Activated naive CD4-positive, alpha-beta T cell treated with anti-CD3 and anti-CD28 coated beads, Interleukin-2, amount 50 U/mL, for 72 hours (primary cell): ENCODE measurements at places on chromosomes 13 and 19. TPM values are rescaled to one million over a fixed set of nuclear protein-coding genes. Genes with fewer than 3 reads are reported as not detected.
A peak's percentile ranks its signal among the peaks of the same experiment; 100 is the strongest.

The CYP2S1 gene
- total RNA-seq: 2.0 TPM

The ZNF793 gene
- 4.7 TPM for total RNA-seq

- no peak for DNase-seq
Observed at GRCh38 chr19:18895824-18896341, at the start of gene CERS1. Gene CERS1, minus strand, starts transcription at chr19:18896158. Its CDS starts 86 bp downstream, at chr19:18896072.

- DNase-seq: no peak
Observed at GRCh38 chr19:1321539-1321938, 35.9 kb downstream of the EFNA2 start.

DNA sequence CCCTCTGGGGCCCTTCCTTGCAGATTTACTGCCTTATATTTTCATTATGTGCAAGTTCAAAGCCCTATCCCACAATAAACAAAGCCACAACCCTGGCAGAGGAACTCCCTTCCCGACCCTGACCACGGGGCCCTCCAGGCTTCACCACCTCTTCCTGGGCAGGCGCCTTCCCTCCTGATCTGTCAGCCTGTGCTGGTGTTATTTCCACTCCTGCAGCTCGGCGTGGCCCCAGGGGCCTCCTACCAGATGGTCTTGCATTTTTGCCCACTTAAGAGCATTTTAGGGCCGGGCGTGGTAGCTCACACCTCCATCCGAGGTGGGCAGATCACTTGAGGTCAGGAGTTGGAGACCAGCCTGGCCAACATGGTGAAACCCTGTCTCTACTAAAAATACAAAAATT lies 22.8 kb downstream of the SLC15A1 start:
- DNase-seq: no peak

GRCh38 chr13:46355088-46355468 lies 32.0 kb downstream of the RUBCNL start:
- no peak for DNase-seq

DNA sequence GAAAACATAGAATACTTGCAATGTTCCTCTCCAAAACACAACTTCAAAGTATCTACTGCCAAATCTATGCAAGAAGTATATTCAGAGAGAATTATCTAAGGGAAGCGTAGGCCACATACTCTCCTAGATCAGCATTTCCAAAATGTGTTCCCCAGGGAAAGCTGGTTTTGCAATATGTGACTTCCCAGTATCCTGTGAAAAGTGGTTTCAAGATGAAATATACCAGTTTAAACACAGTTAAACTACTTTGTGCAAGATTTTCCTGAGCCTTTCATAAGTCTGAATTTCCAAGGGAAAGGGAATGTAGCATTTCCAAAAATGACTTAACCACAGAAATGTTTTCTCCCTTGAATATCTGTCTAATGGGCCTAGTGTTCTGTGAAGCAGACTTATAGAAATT lies 7.6 kb downstream of the STARD13 start:
- no peak for DNase-seq

GRCh38 chr13:74006666-74007065 lies 127.5 kb downstream of the KLF12 start:
- DNase-seq: no peak

The OR7C1 gene
- total RNA-seq: not detected

The KCNN4 gene
- total RNA-seq: 110 TPM

GRCh38 chr13:27130979-27131623 lies 40.5 kb downstream of the USP12 start:
- DNase-seq: peak; percentile 73

DNA sequence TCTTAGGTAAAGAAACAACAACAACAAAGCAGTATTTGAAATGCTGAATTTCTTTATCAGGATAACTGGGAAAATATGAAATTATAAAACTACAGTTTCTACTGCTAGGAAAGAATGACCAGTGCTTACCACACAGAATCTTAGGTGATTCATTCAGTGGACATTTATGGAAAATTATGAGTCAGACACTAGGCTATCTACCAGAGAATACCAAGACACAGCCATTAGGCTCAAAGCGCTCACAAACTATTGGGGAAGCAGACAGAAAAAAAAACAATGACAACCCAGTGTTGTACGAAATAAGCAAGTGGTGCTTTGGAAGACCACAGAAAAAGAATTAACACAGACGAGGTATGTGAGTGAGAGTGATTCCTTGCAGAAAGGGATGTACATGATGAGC lies 1019.5 kb downstream of the PCDH9 start:
- no peak for DNase-seq

- no peak for DNase-seq
Observed at GRCh38 chr13:77774181-77774580, 76.7 kb downstream of the SLAIN1 start.

GRCh38 chr19:28034936-28035335 lies 1178.0 kb downstream of the UQCRFS1 start:
- DNase-seq: no peak

DNA sequence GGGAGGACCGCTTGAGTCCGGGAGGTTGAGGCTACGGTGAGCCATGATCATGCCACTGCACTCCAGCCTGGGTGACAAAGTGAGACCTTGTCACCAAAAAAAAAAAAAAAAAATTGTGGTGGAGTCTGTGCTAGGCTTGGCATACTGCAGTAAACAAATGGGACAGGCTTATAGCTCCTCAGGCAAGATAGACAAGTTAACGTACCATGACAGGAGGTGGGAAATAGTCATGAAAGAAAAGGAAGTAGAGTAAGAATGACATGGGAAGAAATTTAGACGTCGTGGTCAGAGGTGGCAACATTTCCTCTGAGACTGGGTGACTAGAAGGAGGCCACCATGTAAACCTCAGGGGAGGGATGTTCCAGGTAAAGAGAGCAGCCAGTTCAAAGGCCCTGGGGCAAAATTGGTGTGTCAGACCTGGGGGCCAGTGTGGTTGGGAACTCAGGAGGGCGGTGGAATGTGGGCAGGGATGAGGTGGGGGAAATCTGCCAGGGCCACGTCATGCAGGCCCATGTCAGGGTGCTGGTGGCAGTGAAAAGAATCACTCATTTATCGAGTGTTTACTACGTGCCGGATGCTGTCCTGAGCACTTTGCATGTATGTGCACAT lies 5.6 kb downstream of the SNRPA start:
- no peak for DNase-seq

DNA sequence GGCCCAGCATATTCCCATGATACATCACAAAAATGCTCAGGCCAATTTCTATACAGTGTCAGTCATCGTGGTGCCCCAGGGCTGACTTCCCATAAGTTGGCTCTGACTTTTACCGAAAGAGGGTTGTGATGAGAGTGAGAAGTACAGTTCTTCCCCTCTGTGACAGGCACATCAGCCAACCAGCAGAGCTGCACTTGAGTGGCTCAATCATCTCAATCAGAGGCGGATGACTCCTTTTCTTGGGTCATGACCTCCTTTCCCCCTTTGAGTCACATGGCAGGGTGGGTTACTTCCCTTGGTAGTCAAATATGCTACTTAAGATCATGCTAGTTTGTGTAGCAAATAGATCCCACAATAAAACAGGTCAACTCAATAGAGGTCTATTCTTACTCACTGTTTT lies 6.9 kb upstream of the AMER2 start:
- no peak for DNase-seq

- DNase-seq: no peak
Observed at GRCh38 chr13:34421858-34422475, 520.1 kb upstream of the NBEA start.

- no peak for DNase-seq
Observed at GRCh38 chr13:106357198-106357597, 178.3 kb downstream of the EFNB2 start.

GRCh38 chr13:22964245-22964966 lies 216.4 kb upstream of the SGCG start:
- DNase-seq: no peak

The WDR62 gene
- total RNA-seq: 84.0 TPM

The ZMYM2 gene
- total RNA-seq: 85.1 TPM

The UBE2S gene
- total RNA-seq: 192 TPM

The CFAP97D2 gene
- not detected for total RNA-seq

The IFNL1 gene
- total RNA-seq: 1.8 TPM

The IFI30 gene
- total RNA-seq: 28.0 TPM

GRCh38 chr19:49570138-49570856 lies 10.1 kb downstream of the NOSIP start:
- DNase-seq: no peak

The PRKCG gene
- not detected for total RNA-seq

- no peak for DNase-seq
Observed at GRCh38 chr19:2355168-2356035, 4.7 kb upstream of the TMPRSS9 start.

- no peak for DNase-seq
Observed at GRCh38 chr19:30978639-30979038, 370.6 kb downstream of the TSHZ3 start.

DNA sequence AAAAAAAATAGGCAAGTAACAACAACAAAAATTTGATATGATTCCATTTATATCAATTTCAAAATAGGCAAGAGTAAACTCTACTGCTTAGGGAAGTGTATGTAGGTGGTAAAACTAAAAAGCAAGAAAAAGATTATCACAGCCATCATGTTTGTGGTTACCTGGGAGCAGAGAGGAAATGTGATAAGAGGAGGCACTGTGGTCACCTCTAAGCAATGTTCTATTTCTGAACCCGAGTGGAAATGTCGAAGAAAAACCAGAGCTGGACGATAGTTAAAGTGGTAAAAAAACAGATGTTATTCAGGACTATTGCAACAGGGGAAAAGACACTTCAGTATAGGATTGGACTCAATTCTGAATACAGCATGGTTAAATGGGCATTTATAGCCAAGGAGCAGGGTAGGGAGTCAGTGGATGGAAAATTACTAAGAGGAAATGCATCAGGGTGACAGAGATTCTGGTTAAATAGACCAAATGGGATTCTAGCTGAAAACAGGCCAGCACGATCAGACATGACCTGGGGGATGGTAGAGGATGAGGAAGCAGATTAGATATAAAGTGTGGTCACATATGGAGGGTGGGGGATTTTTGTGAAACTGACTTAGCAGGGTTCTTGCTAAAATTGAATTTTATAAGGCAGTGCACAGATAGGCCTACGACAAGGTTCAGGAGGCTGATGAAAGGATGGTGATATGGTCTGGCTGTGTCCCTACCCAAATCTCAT lies 6.0 kb upstream of the TEX30 start:
- DNase-seq: no peak

The GFY gene
- not detected for total RNA-seq

DNA sequence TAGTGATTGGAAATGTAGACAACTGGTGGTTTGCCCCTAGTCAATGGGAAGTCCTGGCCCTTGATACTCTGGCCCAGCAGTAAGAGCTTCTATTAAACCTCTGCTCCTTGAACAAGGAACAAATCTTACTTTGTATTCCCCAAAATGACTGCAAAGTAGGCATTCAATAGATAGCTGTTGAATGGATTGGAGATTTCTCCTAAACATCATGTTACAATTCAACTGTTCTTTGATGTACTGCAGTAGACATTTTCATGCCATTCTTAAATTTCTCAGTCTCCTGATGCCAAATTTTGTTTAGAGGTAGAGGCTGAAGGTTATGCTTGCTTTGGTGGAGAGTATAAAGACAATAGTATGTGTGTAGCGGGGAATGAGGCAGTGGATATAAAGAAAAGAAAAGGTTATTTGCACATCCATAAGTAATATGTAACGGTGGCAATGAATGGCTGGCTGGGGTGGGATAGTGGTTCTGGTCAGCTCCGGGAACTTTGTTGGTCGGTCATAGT lies 12.8 kb downstream of the MIR17HG start:
- DNase-seq: no peak

- DNase-seq: no peak
Observed at GRCh38 chr13:79197933-79198332, 208.1 kb downstream of the RBM26 start.

The CELF5 gene
- total RNA-seq: not detected

GRCh38 chr13:83895994-83896580 lies 13.8 kb upstream of the SLITRK1 start:
- no peak for DNase-seq

- DNase-seq: no peak
Observed at GRCh38 chr19:1295169-1296012, 9.7 kb downstream of the EFNA2 start.

GRCh38 chr13:91644806-91645205 lies 246.4 kb downstream of the GPC5 start:
- DNase-seq: no peak

The MEDAG gene
- not detected for total RNA-seq

GRCh38 chr13:71828564-71828963 lies 38.4 kb downstream of the DACH1 start:
- DNase-seq: no peak

GRCh38 chr19:33394723-33395560 lies 21.4 kb downstream of the CEBPG start:
- DNase-seq: no peak

The THSD1 gene
- total RNA-seq: 0.19 TPM

GRCh38 chr19:54209058-54209810 lies 8.6 kb downstream of the RPS9 start:
- DNase-seq: no peak

The GPR180 gene
- 7.5 TPM for total RNA-seq

GRCh38 chr13:52921194-52921593 lies 72.8 kb upstream of the PCDH8 start:
- no peak for DNase-seq

DNA sequence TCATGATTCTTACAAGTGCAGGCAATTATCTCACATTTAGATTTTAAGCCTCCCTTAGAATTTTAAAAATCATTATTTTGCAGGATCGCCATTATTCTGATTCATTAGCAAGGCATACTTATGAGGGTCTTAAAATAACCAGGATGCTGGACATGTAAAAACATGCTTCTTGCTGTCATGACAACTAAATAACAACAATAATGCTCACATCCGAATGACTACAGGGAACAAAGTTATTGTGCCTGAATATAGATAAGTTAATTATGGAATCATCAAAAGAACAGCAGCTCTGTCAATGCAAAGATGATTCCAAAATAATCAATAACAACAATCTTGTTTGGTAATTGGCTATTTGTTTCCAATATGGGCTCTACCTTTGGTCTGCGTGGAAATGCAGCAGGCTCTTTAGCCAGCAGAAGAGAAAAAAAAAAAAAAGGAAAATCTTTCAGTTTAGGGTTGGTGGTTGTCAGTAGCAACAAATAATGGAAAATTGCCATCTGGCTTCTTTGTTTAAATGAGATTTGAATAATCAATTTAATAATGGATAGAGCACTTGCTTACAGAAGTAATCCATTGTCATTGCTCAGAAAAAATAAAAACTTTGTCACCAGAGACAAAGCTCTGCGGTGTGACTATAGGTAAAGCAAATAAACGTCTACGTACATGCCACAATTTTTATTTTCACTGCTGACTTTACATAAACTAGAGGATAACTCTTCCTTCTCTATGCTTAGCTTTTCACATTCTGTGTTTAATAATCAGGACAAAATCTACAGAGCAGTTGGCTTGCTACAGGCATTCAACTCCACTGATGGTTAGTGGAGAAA lies 468.9 kb upstream of the TSHZ3 start:
- no peak for DNase-seq

The MBD3L2 gene
- not detected for total RNA-seq

DNA sequence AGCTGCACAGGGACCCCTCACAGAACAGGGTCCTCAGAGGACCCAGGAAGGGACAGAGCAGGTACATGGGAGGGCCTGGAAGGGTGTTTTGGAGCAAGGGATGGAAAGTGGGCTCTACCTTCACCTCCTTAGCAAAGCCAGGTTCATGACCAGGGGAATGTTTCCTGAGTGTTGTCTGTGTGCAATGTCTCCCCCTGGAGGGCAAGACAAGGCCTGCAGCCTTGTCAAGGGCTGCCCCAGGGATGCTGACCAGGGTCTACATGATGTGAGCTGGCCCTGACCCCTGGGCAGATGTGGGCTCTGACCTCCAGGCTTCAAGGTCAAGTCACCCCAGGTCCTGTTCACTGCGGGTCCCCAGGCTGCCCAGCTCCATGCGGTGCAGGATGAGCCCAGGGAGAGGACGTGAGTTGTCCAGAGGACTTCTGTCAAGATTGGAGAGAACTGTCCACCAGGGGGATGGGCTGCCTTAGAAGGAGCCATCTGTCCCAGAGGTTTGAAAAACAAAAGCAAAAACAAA lies 1.0 kb upstream of the CEACAM1 start:
- DNase-seq: peak; percentile 78

- DNase-seq: no peak
Observed at GRCh38 chr13:77042566-77043177, 15.7 kb upstream of the FBXL3 start.
